Activated naive CD4-positive, alpha-beta T cell treated with anti-CD3 and anti-CD28 coated beads for 36 hours (primary cell): ENCODE measurements at places on chromosomes 2 and 18.

DNA sequence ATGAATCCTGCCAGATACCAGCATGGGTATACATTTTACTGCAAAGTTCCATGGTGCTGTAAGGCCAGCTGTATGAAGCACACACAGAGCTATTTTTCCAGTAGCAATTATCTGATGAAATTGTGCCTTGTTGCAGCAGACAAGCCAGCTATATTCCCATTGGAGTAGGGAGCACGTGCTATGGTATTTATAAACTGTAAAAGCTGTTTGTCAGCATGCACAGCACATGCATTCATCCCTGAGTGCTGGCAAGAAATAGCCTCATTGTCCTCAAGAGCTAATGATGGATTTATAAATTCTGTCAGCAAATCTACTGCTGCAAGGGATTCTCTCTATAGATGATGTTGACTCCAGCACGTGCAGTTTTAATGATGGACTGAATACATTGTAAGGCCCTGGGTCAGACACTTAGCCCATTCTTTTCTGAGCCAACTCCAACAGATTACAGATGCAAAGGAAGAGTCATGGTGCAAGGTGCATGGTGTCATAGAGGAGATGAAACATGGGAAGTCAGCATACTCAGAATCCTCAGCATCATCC lies 61.7 kb downstream of the KCNS3 start:
- DNase-seq, result no peak

GRCh38 chr2:221309892-221310583 lies 262.1 kb downstream of the EPHA4 start:
- DNase-seq, result no peak

GRCh38 chr2:126656431-126657147 lies 631 bp downstream of the GYPC start:
- DNase-seq, result peak; percentile 53

DNA sequence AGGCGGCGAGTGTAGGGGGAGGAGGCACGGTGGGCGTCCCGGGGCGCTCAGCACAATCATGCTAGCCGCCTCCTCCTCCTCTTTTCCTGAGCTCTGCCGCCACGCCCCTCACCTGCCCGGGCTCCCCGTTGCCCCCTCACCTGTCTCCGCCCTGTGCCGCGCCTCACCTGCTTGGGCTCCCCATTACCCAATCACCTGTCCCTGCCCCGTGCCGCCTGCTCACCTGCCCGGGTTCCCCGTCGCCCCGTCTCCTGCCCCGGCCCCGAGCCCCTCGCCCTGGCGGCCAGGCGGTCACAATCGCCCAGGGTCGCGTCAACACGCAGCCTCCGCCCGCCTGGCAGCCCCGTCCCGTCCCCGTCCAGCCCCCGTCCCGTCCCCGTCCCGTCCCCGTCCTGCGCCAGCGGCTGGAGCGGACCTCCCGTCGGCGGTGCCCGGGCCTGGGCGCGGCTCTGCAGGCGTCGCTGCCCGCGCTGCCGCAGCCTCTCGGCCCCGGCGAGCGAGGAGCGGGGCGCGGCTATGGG lies at the start of gene DCDC2C:
Gene DCDC2C, plus strand, starts transcription at position 340 of the 521 bp plus-strand sequence. Its CDS starts 177 bp downstream, at position 517.
- no peak for DNase-seq

DNA sequence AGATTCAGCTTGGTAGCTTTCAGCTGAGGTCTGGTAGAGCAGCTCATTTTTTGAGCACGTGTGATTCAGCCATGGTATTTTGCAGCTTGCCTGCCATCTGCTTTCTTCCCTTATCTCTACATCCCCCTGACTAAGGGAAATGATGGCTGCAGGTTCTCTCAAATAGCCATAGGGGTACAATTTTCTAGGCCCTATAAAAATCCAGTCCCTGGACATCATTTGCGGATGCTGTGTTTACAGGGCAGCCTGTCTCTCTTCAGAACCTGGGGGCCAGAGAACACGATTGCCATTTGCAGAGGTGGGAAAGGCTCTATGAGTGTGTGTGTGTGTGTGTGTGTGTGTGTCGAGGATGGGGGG lies 442.7 kb upstream of the MEIS1 start:
- DNase-seq, result no peak

GRCh38 chr2:110903548-110903947 lies 171.2 kb downstream of the ACOXL start:
- no peak for DNase-seq

- no peak for DNase-seq
These were observed 85.9 kb upstream of the PMAIP1 start for GRCh38 chr18:59813942-59814341.

GRCh38 chr2:212773808-212774339 lies 235.3 kb upstream of the ERBB4 start:
- DNase-seq, result no peak

DNA sequence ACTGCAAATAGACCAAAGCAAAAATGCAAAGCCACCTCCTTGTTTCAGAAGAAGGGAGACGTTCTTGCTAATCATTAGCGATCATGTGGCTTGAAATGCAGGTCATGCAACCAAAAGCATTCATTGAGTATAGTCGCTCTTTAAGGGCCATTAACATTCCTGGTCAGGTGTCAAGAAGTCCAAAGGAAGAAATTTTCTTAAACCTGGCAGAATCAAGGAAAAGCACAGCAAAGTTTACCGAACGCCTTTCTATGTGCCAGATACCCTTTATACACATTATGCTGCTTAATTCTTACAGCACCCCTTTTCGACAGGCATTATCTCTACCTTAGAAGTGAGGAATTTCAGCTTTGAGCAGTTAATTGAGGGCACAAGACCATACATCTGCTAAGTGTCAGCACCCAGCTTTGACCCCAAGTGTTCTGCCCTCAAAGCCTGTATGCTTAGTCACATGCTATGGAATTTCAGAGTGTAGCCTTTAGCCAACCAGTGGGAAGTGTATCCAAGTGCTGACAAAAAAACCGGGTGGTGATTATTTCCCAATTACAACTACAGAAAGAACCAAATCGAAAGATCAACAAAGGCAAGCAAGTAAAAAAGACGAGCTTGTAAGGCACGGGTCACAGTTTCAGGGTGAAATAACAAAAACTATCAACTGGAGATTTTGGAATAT lies 70.8 kb downstream of the EPHA4 start:
- DNase-seq, result no peak

GRCh38 chr2:95670167-95670566 lies 78.4 kb downstream of the TRIM43 start:
- no peak for DNase-seq

DNA sequence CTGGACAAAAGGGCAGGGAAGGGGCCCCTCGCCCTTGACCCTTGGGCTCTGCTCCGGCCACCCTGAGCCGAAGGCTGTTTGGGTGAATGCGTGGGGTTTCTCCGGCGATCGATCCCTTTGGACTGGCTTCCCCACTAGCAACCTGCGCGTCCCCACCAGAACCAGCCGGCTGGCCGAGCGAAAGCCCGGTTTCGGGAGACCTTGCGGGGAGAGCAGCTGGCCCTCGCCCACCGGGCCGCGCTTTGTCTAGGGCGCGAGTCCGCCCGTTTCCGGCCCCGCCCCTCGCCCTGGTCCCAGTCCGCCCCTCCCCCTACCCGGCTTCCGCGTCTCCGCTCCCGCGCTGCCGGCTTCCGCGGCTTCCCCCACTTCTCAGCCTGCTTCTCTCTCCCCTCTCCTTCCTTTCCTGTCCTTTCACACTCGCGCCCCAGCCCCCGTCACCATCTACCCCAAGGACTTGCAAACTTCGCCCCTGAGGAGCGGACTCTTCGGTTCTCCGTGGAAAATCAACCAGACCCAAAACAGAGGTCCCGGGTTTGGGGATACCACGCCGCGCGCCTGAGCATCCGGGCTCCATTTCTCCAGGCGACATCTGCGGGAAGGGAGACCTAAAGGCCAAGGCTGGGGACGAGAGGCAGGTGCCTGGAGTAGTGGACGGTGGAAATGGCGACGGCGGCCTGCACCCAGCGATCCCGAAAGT lies 48.0 kb upstream of the ATP6V1B1 start:
- DNase-seq, result peak; percentile 61

GRCh38 chr2:189265696-189266320 lies 86.2 kb upstream of the COL5A2 start:
- no peak for DNase-seq

- no peak for DNase-seq
These were observed 100.0 kb downstream of the WDSUB1 start for GRCh38 chr2:159186462-159186861.

DNA sequence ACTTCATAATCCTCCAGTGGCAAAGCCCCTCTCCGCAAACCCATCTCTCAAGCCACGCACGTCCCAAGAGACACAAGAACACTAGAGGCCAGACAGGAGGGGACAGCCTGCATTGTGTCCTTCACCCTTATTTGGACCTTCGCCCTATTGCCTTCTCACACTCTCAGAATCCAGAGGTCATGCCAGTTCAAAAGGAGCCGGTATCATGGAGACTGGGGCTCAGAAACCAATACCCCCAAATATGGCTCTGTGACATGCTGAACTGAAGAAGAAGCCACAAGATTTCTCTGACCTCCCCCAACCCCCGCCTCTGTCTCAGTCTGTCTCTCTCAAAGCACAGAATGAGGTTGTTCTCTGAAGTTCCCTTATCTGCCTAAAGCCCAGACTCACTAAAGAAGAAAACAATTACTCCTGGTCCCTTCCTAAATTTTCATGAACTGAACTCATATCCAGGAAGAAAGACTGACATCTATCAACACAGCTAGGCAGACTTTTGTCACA lies 19.2 kb upstream of the SPATA3 start:
- DNase-seq, result no peak

GRCh38 chr18:75742516-75742915 lies 315.0 kb upstream of the SMIM21 start:
- no peak for DNase-seq

DNA sequence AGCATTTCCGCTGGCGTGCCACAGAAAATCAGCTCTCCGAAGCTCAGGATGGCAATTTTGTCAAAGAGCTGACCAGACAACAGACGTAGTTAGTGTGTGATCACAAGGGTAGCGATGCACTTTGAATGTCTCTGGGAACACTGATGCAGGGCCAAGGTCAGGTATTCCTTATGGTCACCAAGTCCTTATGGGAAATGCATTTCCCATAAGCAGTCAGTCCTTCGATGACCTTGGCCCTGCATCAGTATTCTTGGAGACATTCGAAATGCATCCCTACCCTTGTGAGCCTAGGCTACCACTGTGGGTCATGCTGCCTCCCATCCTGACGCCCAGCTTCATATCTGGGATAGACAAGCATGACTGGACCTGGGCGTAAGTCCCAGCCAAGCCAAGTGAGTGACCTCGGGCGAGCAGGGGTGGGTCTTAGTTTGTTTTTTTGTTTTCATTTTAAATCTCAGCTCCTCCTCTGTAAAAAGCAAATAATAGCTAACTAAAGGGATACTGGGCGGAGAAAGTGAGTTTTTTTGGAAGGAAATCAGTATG lies 13.6 kb downstream of the ABCG5 start:
- no peak for DNase-seq

DNA sequence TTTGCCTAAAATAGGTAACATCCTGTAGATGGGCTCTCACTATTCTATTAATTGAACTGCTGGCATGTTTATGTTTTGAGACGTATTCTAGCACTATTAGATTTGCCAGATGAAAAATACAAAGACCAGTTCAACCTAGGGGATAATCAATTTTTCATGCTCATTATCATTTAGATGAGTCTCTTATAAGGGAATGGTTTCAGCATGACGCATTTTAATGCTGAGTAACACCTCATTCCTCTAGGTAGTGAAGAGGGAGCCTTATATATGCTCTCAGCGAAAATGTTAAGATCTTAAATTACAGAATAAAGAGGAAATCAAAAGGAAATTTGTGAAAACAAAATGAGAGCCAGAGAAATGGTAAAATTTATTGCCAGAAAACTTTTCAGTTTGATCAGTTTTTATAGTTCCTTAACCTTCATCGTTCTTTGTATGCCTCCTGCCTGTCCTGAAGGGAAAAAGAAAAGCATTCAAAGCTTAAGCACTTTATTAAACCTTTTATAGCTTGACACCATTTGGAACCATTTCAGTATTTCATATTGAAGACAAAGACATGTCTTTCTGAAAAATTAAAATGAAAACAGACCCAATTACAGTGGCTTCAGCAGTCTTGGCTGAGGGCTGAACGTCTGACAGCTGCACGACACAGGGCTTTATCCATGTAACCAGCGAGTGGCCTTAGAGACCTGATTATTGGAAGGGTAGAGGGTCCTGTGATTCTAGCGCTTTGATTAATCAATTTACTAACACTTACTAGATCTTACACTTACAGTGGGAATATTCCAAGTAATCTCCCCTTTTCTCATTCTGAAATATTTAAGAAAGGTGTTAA lies 112.8 kb downstream of the ADCYAP1 start:
- no peak for DNase-seq

- no peak for DNase-seq
These were observed 91.9 kb downstream of the MRO start for GRCh38 chr18:50727721-50728471.

- DNase-seq, result no peak
These were observed 216.4 kb downstream of the ANKRD30B start for GRCh38 chr18:14964406-14964805.

DNA sequence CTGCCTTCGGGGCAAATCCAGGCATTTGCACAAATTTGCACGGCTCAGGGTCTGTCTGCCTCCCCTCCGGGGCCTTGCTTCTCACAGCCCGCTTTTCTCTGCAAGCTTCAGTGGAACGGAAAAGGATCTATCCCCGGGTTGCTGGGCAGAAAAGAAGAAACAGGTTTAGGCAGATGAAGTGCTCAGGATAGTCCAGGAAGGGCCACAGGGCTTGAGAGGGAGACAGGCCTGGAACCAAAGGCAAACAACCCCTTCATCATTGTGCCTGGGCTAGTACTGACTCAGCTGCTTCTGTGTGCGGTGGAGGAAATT lies 347.8 kb upstream of the TNP1 start:
- DNase-seq, result no peak

DNA sequence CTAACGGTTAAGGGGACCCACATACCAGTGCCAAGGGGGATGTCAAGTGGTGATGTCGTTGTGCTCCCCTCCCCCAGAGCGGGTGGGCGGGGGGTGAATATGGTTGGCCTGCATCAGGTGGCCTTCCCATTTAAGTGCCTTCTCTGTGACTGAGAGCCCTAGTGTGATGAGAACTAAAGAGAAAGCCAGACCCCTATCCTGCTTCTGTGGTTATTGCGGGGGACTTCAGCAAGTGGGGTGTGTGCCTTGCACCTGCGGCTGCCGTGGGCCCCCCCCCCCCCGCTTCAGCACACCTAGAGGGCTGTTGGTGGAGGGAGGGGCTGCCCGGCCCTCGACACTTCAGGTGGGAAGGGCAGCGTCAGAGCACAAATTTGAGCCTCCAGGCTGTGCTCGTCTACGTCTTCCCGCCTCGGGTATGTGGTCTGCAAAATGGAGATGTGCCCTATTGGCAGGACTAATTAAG lies 6.1 kb downstream of the CTDSP1 start:
- DNase-seq, result no peak

GRCh38 chr2:135052997-135053474 lies 944 bp downstream of the RAB3GAP1 start:
- DNase-seq, result peak; percentile 71

- DNase-seq, result no peak
These were observed 191.0 kb downstream of the C1D start for GRCh38 chr2:67871686-67872412.

GRCh38 chr2:240247868-240248720 lies 107.6 kb upstream of the OTOS start:
- DNase-seq, result no peak

DNA sequence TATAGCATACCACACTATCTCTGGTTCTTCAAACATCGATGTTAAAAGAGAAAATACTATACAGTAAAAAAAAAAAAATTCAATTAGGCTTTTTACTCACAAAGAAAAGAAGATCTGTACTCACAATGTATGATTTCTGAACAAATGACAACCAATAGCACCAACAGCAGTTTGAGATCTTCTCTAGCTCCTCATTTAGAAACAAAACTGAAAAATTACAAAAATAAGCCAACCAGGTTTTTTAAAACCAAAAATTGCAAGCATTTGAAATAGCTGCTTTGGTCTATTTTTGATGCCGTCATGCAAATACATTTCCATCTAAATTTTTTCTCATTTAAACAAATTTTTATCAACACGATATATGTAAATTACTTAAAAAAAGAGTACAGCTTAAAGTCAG lies 34.3 kb upstream of the RALBP1 start:
- no peak for DNase-seq
